Umbilical cord (tissue), 2 donors: ENCODE measurements at places on chromosomes 6 and 20. TPM values are rescaled to one million over a fixed set of nuclear protein-coding genes. Genes with fewer than 3 reads are reported as not detected.
A peak's percentile ranks its signal among the peaks of the same experiment; 100 is the strongest.

The TREM2 gene
- total RNA-seq = 11.6 TPM

The XKR7 gene
- total RNA-seq = 0.48 TPM

The SRSF12 gene
- total RNA-seq = 4.3 TPM

- peak; percentile 75 for DNase-seq
Observed at GRCh38 chr6:155985660-155986138, 530.1 kb upstream of the NOX3 start.

- no peak for DNase-seq
Observed at GRCh38 chr6:143064951-143065683, 4.4 kb downstream of the AIG1 start.

GRCh38 chr6:105459049-105459448 lies 56.2 kb upstream of the PREP start:
- no peak for DNase-seq

DNA sequence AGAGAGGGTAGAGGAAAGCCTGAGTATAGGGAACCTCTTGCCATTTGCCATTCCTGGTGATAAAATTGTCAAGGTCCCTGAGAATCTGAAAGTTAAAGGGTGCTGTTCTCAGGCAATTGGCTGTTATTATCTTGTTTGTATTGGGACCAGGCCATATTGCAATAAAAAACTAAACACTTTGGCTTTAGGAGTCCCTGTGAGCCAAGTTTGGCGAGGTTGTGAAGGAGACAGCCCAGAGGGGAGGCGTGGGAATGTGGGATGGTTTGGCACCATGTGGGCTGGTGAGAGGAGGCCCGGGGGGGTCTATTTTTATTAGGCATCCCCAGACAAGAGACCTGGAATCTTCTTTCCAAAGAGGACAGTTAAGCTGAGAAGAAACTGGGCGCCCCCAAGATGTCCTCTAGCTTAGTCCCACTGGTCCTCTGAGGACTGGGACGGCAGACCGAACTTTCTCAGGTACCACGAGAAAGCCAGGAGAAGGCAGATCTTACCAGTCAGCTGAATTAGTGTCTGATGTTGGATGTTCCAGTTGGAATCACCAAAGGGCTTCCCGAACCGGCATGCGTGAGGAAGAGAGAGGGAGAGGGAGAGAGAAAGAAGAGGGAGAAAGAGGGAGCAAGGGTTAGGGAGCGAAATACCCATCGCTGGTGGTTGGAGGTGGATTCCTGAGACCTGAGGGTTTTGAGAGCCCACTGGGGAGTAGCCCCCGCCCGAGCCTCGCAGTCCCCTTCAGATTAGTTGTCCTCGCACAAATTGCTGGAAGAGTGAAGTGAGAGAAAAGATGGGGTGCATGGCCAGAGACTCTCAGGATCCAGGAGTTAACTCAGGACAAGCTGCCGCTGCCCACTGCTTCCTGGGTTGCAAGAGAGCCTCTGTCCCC lies 24.4 kb downstream of the DYNLT1 start:
- no peak for DNase-seq

DNA sequence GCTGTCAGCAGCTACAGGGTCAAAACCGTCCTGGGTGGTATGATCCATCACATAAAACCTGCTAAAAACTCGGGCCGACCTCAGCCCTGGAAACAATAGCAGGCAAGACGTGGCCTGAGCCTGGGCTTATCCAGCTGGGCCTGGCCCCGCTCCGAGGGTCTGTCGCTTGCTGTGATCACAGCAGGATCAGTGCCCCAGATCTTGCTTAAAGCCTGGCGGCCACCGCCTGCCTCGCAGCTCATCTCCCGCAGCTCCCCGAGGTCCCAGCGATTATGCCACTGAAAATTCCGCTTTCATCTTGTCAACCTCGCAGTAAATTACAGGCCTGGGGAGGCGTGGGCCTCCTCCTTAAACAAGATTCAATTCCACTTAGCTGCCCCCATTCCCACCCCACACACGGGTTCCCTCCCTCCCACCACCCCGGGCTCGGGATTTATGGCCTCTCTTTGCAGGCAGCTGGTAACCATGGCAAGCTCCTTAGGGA lies 40.1 kb downstream of the CDH22 start:
- no peak for DNase-seq
